ENCODE measurements at places on chromosomes 16 and 17. TPM values are rescaled to one million over a fixed set of nuclear protein-coding genes. Genes with fewer than 3 reads are reported as not detected.

BEAN1 gene
- 0.73 TPM for polyA plus RNA-seq

CFAP97D1 gene
- not detected for polyA plus RNA-seq

MMP28 gene
- 14.8 TPM for polyA plus RNA-seq

MMP2 gene
- polyA plus RNA-seq = 3.3 TPM

DGKE gene
- polyA plus RNA-seq = 1.3 TPM

PNMT gene
- 2.2 TPM for polyA plus RNA-seq

PPP1R27 gene
- polyA plus RNA-seq = 0.98 TPM
